ENCODE measurements at places on chromosomes 12 and 14. TPM values are rescaled to one million over a fixed set of nuclear protein-coding genes. Genes with fewer than 3 reads are reported as not detected.

IKBIP gene
- total RNA-seq = 26.2 TPM

KRT7 gene
- total RNA-seq = 9.3 TPM

MAP1LC3B2 gene
- 0.83 TPM for total RNA-seq

LYZ gene
- 0.50 TPM for total RNA-seq

RNF212B gene
- total RNA-seq = not detected

ARMH4 gene
- total RNA-seq = not detected

CIROP gene
- not detected for total RNA-seq

- peaks cover 3% of the 10 kb centered on the region for H3K36me3 ChIP-seq
- no peak overlapping the region for H3K4me3 ChIP-seq
- no peak for DNase-seq
- H3K27ac ChIP-seq = no peak overlapping the region
- no peaks in the 10 kb centered on the region for H3K27me3 ChIP-seq
- peaks cover 3% of the 10 kb centered on the region for H3K4me1 ChIP-seq
These were observed 41.3 kb downstream of the SLC16A7 start for GRCh38 chr12:59636945-59637691.

- no peak for DNase-seq
- H3K4me1 ChIP-seq = no peaks in the 10 kb centered on the region
- peaks cover 16% of the 10 kb centered on the region for H3K36me3 ChIP-seq
- H3K4me3 ChIP-seq = no peak overlapping the region
- H3K27ac ChIP-seq = no peak overlapping the region
These were observed 30.7 kb downstream of the MAP4K5 start for GRCh38 chr14:50501642-50502041.

- H3K27me3 ChIP-seq = no peaks in the 10 kb centered on the region
- H3K27ac ChIP-seq = no peak overlapping the region
- no peak overlapping the region for H3K4me3 ChIP-seq
- no peaks in the 10 kb centered on the region for H3K4me1 ChIP-seq
- no peaks in the 10 kb centered on the region for H3K36me3 ChIP-seq
These were observed 136.1 kb upstream of the PRKD1 start for GRCh38 chr14:30063746-30064145.

DNA sequence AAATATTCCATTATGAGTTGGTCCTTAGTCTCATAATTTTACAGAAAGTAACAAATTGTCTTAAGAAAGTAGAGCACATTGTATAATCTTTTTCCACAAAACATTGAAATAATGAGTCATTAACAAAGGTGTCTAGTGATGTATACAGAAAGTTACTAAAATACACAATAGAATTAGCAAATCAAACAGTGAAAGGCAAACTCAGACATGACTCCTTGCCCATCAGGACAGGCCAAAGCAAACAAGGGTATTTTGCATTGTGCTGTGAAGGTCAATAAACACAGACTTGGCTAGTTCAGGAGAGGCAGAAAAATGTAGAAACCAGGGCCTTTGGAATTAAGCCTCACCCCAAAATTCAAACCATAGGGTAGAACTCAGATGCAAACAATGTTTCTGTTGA lies 37.3 kb downstream of the SIX4 start:
- no peaks in the 10 kb centered on the region for H3K4me1 ChIP-seq
- no peak overlapping the region for H3K27ac ChIP-seq
- no peaks in the 10 kb centered on the region for H3K36me3 ChIP-seq
- no peak for DNase-seq
- H3K4me3 ChIP-seq = no peak overlapping the region
- peaks cover 8% of the 10 kb centered on the region for H3K27me3 ChIP-seq

- H3K27me3 ChIP-seq = no peaks in the 10 kb centered on the region
- no peak overlapping the region for H3K27ac ChIP-seq
- no peak for DNase-seq
- H3K4me3 ChIP-seq = no peak overlapping the region
These were observed 64.0 kb upstream of the ATF1 start for GRCh38 chr12:50699940-50700339.

DNA sequence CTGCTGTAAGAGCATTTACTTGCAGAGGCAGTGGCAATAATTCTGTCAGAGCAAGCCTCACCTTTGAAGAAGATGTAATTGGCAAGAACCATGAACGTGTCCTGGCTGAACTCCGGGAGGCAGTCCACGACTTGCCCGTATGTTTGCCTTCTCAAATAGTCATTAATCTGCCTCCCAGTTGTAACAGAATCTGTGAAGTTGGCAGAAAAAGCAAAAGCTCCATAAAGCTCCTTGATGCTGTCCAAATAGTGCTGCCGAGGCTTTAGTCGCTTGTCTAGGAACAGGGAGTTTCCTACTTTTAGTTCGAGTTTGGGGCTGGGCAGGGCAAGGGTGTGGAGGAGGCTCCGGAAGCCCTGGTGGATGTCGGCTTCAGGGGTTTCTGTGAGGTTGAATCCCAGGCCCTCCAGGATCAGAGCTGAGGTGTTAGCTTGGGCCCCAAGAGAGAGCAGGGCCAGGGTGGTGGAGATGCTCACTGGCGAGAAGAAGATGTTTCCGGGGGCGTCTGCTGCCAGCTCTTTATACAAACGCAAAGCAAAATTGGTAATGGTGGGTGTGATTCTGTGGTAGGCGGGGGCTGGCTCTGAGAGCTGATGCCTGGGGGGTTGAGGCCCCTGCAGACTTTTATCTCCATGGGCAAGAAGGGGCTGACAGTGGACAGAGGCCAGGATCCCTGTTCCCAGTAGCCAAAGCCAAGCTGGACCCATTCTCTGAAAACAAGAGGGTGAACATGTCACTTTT lies 4.4 kb downstream of the SERPINA11 start:
- H3K27me3 ChIP-seq = peaks cover 9% of the 10 kb centered on the region
- H3K36me3 ChIP-seq = no peaks in the 10 kb centered on the region
- H3K27ac ChIP-seq = no peak overlapping the region

- H3K4me3 ChIP-seq = no peak overlapping the region
- DNase-seq = no peak
- peaks cover 15% of the 10 kb centered on the region for H3K27me3 ChIP-seq
- H3K4me1 ChIP-seq = no peaks in the 10 kb centered on the region
These were observed 65.2 kb downstream of the TBC1D30 start for GRCh38 chr12:64889434-64890216.

- H3K27ac ChIP-seq = peak overlapping the region; percentile 71
- no peaks in the 10 kb centered on the region for H3K36me3 ChIP-seq
- peak overlapping the region; percentile 83 for H3K4me3 ChIP-seq
- DNase-seq = peak; percentile 33
These were observed 4.2 kb upstream of the AAAS start for GRCh38 chr12:53325511-53326061.

GRCh38 chr14:63544591-63545299 lies 1.6 kb upstream of the PPP2R5E start:
- no peaks in the 10 kb centered on the region for H3K27me3 ChIP-seq
- H3K4me1 ChIP-seq = peaks cover 28% of the 10 kb centered on the region
- peaks cover 4% of the 10 kb centered on the region for H3K36me3 ChIP-seq
- peak overlapping the region; percentile 25 for H3K4me3 ChIP-seq
- no peak for DNase-seq
- no peak overlapping the region for H3K27ac ChIP-seq

DNA sequence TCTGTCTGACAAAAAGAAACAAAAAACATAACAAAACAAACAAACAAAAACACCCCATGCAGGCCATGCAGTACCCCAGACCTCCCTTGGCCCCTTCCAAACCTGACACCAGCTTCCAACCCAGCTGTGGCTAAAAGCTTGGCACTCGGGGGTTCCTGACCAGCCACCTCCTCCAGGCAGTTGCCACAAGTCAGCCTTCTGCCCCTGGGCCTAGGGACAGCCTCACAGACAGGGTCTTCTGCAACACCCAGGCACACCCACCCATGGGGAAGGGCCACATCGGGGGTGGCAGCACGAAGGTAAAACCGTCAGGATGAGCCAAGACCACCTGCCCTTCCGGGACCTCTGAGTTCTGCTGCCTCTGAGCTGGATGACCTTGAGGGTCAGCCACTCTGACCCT lies 10.7 kb upstream of the TMEM119 start:
- H3K27ac ChIP-seq = no peak overlapping the region
- peaks cover 10% of the 10 kb centered on the region for H3K4me1 ChIP-seq
- H3K4me3 ChIP-seq = no peak overlapping the region
- H3K36me3 ChIP-seq = peaks cover 4% of the 10 kb centered on the region
- H3K27me3 ChIP-seq = peaks cover 4% of the 10 kb centered on the region

DNA sequence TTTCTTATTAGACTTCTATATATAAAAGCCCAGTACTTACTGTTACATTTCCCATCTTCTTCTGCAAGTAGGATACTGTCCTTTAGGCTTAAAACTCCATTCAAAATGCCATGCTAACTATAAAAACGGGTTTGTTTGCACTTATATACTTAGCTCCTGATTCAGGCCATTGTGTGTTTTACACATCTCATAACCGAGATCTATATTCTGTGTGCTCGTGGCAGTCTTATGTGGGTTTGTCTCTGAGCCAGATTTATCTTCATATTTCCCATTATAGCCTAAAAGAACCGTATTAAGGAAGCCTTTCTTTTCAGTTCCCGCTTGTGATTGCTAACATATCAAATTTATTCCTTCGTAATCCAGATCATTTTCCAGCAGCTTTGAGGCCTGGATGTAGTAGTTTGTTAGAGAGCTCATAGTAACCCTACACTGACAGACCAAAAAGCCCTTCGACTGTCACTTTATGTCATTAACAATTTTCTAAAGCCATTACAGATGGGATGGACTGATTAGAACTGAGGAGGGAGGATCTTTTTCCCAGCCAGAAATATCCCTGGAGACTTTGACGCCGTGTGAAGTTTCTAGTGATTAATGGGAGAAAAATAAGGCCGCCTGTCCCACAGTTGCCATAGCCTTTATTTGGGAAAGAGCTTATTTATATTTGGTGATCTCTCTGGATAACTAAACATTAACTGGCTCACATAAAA lies 508.5 kb downstream of the FOXG1 start:
- no peak overlapping the region for H3K4me3 ChIP-seq
- H3K36me3 ChIP-seq = no peaks in the 10 kb centered on the region
- H3K27me3 ChIP-seq = no peaks in the 10 kb centered on the region

Measured in activated CD4-positive, alpha-beta memory T cell treated with anti-CD3 and anti-CD28 coated beads, Interleukin-2, amount 10 ng/mL, durations not matched to agents 7 days and 5 days (primary cell).